Effector CD8-positive, alpha-beta T cell (primary cell): ENCODE measurements at places on chromosomes 2 and 18.

- no peak for DNase-seq
Observed at GRCh38 chr2:143068509-143068908, 60.7 kb upstream of the ARHGAP15 start.

- DNase-seq = no peak
Observed at GRCh38 chr2:216064014-216064630, 17.5 kb downstream of the PECR start.

DNA sequence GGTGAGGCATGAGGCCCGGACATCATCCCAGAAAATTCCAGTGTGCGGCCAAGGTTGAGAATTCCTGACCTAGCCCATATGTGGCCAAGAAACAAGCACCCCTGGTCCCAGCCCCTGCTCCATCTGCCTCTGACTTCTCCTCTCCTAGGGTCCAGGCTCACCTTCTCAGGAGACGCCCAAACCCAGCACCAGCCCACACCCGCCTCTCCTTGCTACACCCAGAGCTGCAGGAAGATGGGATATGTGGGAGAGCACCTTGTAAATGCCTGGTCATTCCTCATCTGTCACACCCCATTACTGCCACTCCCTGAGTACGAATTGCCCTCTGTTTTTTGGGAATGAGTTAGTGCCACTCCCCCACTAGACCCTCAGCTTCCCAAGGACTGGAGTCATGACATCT, 7.3 kb upstream of the ATP6V1B1 start:
- DNase-seq = no peak

DNA sequence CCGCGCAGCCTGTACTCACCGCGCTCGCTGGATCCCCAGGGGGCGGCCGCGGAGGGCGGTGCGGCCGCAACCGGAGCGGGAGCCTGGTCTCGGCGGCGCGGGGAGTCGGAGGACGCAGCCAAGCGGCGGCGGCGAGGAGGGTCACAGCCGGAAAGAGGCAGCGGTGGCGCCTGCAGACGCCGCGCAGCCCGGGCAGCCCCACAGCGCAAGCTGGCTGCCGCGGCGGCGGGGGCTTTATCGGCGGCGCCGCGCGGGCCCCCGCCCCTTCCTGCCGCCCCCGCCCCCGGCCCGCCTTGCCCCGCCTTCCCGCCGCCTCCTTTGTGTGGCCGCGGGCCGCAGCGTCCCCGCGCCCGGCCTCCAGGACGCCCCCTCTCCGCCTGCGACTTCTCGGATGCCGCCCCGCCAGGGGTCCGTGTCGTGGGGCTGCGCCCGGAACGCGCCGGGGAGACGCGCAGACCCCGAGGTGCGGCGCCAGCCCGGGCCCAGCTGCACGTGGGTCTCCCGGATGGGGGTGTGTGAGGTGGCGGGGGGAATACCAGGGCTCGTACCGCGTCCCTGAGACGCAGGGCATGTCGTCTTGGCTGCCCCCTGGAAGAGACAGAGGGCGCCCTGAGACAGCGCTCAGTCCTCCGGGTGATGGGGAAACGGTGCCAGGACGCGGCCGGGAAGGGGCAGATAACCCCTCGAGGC, at the start of gene SERPINE2:
Gene SERPINE2 (minus strand): TSS at position 207 of the 690 bp plus-strand sequence. CDS start 37,386 bp downstream, outside the sequence.
- peak; percentile 31 for DNase-seq

DNA sequence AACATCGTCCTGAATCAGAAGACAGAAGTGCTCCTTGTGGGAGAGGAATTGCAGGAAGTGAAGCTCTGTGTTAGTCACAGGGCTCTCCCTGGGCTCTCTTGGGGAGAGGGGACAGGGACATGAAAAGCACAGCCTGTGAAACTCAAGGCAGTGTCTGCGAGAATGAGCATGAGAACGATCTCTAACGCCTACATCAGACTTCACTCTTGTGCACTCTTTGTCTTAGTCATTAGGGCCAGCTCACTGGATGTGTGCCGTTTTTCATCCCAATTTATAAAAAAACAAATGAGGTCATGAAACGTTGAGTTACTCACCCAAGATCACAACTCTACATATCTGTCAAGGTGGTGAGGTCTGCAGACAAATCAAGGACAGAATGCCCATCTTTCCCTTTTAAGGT, 27.0 kb upstream of the TWIST2 start:
- no peak for DNase-seq

DNA sequence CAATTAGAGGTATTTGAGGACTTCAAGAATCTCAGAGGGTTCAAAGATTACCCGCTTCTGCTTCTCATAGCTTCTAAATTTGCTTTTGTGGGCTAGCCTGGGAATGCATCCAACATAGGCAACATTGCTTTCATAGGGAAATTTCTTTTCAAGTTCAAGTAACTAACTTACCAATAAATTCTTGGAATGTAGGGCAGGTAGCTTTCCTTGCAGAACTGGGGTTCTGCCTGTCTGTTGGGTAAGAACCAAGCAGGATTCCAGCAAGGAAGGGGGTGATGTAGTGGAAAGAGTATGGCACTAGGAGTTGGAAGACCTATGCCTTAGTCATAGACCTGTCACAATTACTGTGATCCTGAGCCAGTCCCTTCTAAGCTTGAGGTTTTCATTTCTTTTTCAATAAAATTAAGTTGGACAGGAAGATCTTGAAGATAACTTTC, 164.1 kb downstream of the FHOD3 start:
- no peak for DNase-seq

GRCh38 chr18:57009844-57010243, 137.0 kb upstream of the BOD1L2 start:
- no peak for DNase-seq

- DNase-seq = no peak
Observed at GRCh38 chr2:69437751-69438154, 518 bp upstream of the NFU1 start.

- DNase-seq = no peak
Observed at GRCh38 chr2:88521445-88522073, 69.1 kb upstream of the FOXI3 start.

GRCh38 chr18:58649966-58650816, 21.1 kb upstream of the MALT1 start:
- no peak for DNase-seq

GRCh38 chr2:8036366-8036765, 645.5 kb upstream of the ID2 start:
- no peak for DNase-seq

DNA sequence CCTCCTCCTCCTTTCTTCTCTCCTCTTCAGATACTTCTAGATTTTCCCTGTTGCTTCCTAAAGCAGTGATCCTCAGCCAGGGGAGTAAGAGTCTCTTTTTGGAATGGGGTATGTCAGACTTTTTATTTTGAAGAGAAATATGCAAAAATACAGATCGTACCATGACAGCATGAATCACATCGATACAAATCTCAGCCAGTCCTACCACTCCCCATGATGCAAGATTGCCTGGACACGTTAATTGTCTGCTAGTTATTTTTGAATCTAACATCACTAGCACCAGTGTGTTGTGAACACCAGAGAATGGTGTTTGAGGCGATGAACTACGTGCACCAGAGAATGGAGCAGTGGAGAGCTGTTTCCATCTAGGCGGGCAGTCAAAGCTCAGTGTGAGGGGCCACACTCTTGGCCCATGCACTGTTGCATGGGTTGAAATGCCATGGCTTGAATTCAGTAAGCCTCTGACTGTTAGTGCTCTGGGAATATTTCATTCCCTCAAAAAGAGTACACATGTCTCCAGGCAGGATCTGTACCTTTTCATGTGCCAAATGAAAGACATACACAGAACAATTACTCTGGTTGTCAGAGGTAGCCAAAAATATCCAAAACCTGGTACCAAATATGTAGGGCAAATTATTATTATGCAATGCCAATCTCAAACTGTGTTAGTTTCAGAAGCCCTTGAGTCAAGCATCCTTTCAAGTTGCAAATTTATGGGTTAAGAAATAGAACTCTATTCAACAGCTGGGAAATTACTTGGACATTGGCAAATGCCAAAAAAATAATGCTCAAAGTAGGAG, 46.3 kb upstream of the RALBP1 start:
- no peak for DNase-seq

GRCh38 chr2:64338910-64339500, 115.0 kb upstream of the LGALSL start:
- DNase-seq = no peak

DNA sequence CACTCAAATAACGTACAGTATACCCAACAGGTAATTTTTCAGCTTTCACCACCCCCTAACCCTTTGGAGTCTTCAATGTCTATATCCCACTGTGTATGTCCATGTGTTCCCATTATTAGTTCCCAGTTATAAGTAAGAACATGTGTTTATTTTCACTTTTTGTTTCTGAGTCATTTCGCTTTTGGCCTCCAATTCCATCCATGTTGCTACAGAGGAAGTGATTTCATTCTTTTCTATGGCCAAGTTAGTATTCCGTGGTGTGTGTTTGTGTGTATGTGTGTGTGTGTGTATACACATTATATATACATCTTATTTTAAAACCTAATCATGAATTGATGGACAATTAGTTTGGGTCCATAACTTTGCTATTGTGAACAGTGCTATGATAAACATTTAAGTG, 464.4 kb downstream of the CMPK2 start:
- DNase-seq = no peak

DNA sequence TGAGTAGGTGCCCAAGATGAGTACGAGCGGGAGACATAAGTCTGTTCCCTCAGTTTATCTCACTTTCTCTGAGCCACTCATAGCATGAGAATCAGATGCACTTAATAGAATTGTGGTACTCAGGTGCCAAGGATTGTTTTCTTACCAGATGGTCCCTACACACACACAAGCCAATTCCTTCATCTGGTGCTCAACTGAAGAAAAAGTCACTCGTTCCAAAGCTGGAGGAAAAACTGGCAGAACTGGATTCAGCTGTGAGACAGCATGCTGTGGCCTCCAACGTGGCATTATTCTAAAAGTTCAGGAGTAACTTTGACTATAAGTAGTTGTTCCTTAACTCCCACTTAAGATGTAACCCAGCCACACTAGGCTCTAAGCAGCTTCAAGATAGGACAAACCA, 33.4 kb upstream of the ABCA12 start:
- DNase-seq = no peak

- DNase-seq = no peak
Observed at GRCh38 chr2:173181982-173182381, 106.3 kb downstream of the MAP3K20 start.

DNA sequence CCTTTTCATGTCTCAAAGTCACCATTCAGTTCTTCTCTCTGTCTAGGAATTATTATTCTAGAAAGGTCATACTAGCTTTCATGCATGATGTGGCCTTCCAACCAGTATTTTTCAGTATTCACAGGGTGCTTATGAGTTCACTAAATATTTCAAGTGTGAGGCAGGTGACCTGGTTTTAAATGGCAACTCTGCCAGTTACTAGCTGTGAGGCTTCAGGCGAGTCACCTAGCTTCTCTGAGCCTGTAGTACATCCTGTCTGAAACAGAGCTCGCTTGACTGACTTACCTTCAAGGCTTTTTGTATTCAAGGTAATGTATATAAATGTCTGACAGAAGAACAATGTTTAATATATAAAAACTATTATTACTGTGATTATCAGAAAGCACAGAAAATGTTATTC, 19.4 kb upstream of the ACVR1 start:
- DNase-seq = no peak

DNA sequence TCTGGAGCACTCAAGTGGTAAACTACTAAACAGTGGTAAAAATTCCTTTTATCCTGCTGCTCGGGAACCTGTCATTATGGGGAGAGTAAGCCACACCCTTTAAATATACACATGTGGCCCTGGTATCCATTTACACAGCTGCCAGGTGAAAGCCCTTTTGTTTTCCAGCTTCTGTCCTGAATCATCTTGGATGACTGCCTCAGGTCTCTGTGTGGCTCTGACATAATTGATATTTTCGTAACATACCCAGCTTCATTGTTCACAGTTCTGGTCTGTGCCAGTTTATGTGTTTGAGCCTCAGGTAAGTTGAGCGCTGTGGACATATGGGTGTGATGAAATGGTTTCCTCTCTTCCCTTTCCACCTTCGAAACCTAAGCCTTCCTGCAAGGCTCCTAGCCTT, 15.7 kb upstream of the TTC39C start:
- no peak for DNase-seq

- DNase-seq = no peak
Observed at GRCh38 chr2:220512419-220512818, 885.0 kb downstream of the SLC4A3 start.

GRCh38 chr2:54428108-54428831, 27.9 kb upstream of the SPTBN1 start:
- DNase-seq = no peak

- DNase-seq = no peak
Observed at GRCh38 chr18:28071199-28071598, 105.7 kb downstream of the CDH2 start.

DNA sequence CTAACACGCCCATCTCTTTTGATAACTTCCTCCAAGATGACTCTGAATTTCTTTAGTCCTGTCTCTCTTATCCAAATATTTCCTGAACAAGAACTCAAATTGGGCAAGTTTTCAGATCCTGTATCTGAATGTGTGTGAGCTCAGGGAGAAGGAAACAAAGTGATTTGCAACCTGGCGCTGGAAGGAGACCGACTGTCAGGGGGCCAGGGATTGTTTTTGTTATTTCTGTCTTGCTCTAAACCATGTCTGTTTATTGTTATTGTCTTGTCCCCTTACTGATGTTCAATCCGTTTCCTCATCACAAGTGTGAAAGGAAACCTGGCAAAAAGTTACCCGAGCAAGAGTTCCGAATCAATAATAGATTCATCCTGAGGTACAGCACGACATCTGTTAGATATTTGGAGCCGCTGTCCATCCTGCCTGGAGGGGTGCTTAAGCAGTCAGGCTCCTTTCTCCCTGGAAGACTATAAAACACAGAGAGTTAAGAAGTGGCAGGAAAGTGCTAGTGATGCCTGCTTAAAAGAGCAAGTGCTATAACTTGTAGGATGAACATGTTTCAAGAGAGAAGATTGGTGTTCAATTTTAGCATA, 132.5 kb upstream of the OSR1 start:
- no peak for DNase-seq

DNA sequence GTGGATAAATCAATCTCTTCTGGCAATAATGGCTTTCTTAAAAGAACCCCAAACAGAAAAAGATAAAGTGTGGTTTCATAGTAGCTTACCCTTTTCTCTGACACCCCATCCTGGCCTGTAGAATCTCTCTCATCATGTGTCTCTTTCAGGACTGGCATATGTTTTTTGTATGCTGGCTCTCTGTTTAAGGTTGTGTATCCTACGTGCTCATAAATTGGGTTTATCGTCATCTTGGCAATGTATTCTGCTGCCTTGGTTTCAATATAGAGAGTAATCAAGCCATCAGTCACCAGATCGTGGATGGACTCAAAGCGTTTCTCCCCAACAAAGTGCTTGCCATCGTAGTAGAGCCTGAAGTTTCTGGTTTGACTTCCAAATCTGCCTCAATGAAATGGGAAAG, 113.5 kb upstream of the CHRNA1 start:
- DNase-seq = no peak

GRCh38 chr2:65017335-65017734, 28.1 kb downstream of the SLC1A4 start:
- DNase-seq = no peak

DNA sequence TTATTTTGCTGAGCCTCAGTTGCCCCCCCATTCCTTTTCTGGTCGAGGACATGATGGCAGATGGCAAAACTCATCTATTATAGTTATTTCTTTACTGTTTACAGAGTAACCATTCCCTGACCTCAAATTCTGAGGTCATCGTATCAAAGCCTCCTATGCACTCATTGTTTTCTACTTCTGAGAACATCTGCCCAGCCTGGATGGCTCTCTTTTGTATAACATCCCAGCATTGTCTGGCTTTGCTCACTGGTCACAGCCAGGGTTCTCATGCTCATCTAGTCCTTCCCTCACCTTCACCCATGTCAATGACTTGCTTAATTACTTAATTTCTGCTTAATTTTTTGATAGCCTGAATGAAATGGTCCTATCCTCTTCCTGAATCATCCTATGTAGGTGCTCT, 472.1 kb downstream of the PARD3B start:
- DNase-seq = no peak
